ENCODE measurements at places on chromosomes 2 and 18.

DNA sequence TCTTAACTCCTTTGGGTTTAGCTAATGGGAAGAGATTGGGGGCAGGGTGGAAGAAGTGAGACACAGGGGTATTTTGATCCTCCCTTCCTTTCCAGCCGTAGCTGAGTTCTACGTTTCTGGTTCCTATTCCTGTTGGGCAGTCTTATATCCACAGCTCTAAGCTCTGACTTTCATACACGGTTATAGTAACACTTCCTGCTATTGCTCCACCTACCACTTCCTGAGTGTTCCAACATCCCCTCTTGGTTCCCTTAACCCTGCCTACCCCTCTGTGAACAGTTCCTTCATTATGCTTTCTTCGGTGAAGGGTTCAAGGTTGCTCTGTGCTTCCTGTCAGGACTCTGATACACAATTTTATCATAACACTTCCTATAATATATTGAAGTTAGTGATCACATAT lies 205.1 kb downstream of the DNAH7 start:
- no peak for DNase-seq

DNA sequence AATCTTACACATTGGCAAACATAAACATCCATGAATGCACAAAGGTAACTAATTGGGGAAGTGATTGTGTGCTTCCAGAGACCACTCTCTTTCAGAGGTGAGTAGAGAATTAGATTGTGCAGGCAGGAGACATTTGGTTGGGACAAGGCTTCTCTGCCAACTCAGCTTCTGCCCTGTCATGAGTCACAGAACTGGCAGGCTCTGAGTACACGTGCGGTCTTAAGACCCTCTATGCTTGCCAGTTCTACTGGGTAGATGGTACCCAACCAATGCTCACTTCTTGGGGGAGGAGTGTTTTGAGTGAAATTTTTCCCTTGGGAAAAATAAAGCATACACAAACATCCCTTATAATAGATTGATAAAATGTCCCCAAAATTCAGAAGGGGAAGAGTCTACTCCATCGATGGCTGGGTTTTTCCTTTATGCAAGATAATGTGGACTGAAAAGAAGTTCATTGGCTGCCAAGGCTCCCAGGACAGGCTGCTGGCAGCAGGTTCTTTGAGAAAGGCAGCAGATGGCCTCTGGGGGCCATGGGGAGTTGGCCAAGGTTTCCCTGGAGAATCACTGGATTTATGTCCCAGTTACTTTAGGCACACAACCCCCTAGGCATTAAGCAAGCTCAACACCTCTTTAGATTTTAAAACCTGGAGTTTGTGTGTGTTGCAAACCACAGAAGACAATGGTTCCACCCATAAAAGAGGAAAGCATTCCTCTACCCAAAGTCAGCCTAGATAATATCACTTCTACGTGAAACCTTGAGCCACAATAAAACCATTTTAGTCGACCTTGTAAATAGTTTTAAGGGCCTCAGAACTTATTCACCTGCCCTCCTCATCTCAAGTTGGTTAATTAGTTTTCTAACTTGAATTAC lies 417.0 kb downstream of the TXNL1 start:
- no peak for DNase-seq

GRCh38 chr2:28429636-28430376 lies 37.1 kb downstream of the FOSL2 start:
- DNase-seq = no peak

- no peak for DNase-seq
Observed at GRCh38 chr2:161355106-161355505, 46.9 kb downstream of the PSMD14 start.

DNA sequence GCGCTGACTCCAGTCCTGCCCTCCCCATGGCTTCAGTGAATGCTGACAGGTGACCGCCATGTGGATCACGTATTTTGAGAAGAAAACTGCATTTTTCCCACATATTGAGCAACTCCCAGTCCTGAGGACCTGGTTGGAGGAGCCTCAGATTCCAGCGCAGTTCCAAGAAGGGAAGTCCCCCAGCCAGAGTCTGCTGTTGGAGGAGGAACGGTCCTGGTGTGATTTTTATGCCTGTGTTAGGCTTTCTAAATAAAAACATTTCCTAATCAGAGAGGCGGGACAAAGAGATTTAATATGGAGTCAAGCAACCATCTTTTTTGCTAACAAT lies 32.3 kb upstream of the COL6A3 start:
- no peak for DNase-seq

DNA sequence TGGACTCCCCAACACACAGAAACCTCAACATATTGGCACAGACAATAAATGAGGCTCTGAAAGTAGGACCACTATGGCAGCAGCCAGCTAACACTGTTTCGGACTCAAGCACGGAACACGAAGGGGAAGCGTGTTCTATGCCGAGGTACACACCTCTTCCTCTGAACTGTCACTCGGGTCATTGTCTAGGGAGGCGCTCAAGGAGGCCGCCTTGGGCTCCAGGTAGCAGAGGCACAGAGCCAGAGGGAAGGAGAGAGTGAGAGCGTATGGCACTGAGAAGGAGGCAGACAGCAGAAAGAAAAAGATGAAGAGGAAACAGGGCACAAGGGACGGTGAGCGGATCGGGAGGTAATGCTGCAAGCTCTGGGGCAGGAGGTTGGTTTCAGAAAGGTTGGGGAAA lies 120.1 kb upstream of the ZBTB14 start:
- no peak for DNase-seq

DNA sequence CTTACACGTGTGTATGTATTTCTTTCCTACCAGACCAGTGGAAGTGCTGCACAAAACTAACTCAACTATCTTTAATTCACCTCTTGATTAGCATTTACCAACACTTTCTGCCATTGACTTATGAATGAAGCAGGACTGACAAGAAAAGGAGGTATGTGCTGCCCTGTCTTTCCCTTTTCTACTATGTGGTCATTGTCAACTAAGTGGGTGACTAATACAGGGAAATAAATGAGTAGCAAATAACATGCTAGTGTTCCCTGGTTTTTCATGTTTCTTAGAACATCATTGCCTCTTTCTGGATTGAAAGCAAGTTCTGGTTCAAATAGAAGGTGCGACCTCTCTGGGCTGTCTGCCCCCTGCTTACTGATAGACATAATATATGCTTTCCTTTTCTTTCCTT lies 58.0 kb downstream of the LINC00305 start:
- DNase-seq = no peak

GRCh38 chr2:21822505-21822904 lies 698.7 kb downstream of the TDRD15 start:
- DNase-seq = no peak

DNA sequence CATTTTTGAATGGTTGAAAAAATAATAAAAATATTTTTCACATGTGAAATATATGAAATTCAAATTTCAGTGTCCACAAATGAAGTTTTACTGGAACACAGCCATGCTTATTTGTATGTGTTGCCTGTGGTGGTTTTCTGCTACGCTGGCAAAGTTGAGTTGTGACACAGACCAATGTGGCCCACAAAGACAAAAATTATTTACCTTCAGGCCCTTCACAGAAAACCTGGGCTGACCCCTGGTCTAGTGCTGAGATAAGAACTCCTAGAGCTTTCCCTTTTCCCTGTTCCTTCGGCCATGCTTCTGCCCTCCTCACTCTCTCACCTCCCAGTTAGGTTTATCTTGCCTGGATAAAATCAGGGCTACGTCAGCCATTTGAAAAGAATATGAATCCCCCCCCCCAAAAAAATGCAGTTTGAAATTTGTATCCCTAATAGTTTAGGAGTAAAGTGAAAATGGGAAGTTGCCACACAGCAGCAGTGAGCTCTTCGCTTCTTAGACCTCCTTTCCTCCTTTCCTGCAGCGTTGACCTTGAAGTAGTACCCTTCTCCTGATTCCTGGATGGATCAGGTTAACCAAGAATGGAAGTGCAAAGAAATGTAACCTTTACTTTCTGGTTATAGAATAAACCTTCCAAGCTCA lies 91.0 kb downstream of the LIMS1 start:
- DNase-seq = no peak

DNA sequence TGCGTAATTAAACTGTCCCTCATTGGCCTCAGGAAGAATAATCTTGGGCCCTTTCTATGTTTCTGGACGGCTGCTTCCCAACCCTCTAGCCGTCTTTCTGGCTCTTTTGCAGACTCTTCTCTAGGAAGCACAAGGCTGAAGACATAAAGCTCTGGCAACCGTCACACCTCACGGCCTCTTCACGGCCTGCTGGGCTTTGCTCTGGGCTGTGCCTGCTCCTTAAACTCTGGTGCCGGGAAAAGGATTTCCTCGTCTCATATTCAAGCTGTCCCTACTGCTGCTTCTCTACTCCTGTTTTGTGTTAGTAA lies 36.0 kb upstream of the WIPF1 start:
- no peak for DNase-seq

- DNase-seq = peak; percentile 36
Observed at GRCh38 chr2:84077496-84077895, 381.6 kb downstream of the SUCLG1 start.

GRCh38 chr2:17851731-17852585 lies 26.5 kb upstream of the KCNS3 start:
- DNase-seq = peak; percentile 69

DNA sequence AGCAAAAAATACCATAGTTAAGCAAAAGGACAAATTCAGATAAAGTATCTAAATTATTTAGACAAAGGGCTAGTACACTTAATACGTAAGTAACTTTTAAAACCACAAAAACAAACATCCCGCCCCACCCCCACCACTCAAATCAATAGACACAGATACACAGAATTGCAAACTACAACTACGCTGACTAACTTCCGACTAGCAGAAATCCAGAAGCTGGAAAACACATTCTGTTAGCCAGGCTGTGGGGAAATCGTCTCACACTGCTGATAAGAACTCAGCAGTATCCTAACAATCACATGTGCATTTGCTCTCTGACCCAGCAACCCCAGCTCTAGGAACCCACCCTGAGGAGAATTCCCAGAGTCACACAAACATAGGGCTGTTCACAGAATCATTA lies 16.6 kb downstream of the FAM168B start:
- DNase-seq = no peak

GRCh38 chr18:48294899-48295585 lies 114.1 kb downstream of the ZBTB7C start:
- no peak for DNase-seq

DNA sequence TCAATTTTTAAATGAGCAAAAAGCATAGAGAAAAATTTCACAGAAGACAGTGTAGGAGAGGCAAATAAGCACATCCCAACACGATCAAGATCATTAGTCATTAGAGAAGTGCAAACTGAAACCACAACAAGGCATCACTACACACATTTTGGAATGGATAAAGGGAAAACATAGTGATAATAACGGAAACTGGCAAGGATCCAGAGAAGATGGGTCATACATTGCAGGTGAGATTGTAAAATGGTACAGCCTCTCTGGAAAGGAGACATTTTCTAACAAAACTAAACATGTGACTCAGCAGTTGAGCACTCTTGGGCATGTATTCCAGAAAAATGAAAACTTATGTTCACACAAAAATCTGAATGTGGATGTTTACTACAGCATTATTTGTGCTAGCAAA lies 98.3 kb upstream of the TMEM17 start:
- DNase-seq = peak; percentile 13

DNA sequence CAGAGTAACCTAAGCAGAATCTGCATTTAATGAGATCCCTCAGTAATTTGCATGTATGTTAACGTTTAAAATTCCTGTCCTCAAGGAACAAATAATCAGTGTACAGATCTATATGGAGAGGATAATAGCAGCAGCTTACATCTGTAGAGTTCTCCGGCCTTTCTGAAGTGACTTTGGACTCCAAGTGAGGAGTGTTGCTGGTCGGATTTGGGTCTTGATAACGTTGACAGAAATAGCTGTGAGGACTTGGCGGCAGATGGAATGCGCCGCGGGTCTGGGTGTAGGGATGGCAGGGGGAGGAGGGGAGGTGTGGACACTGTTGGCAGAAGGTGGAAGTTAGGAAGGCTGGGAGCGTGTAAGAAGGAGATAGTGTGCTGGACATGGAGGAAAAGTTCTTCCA lies 170.9 kb upstream of the GATA6 start:
- DNase-seq = no peak

DNA sequence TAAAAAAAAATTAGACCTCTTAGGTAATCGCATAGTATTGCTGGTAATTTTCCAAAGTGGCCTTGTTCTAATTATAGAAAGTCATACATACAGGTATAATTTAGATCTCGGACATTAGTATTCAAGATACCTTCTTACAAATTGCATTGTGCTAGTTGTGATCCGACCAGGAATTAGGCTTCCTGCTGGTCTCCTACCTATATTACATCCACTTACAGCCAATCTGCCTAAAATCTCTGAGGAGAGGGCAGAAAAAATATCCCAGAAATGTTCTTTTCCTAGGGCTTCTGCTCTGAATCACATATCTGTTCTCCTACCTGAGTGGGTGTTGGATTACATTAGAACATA lies 314.7 kb upstream of the GULP1 start:
- no peak for DNase-seq

- DNase-seq = no peak
Observed at GRCh38 chr2:209305026-209305425, 118.8 kb upstream of the MAP2 start.

DNA sequence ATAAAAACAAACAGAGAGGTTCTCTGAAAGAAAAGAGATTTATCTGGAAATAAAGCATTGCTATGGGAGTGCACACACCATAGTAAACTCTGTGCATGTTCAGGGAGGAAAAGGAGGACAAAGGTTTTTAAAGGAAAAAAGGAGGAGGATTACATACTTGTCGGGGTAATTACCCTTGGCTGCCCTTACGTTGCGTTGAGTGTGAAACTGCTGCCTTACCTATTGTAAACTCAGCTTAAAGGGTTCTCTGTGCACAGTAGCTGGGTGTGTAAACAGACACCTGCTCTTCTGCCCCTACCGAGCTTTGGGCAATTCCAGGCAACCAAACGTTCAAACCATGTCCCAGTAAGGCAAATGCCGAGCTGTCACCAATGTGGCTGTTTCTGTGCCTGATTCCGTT lies 29.6 kb upstream of the PXDN start:
- no peak for DNase-seq

DNA sequence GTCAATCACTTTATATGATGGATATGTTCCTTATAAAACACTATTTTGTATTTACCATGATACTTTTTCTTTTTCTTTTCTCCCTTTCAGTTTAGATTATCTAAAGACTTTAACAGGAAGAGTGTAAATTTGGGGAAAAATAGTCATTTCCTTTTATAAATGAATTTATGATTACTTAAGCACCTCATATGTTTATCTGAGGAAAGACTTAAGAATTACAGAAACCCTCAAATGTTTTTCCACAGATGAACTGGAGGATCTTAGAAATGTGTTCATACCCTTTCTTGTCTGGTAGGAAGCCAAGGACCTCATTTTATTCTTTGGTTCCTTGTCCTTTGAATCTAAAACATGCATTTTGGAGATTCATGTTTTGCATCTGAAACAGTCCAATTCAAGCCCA lies 36.7 kb downstream of the MAPRE2 start:
- DNase-seq = no peak

Measured in SW480 (cell line).